ENCODE measurements at places on chromosomes 16 and 17. TPM values are rescaled to one million over a fixed set of nuclear protein-coding genes. Genes with fewer than 3 reads are reported as not detected.

Gene SLC38A8
- 0.08 TPM for total RNA-seq

Gene BCAR1
- total RNA-seq = 10.1 TPM

Gene IL21R
- 0.42 TPM for total RNA-seq

DNA sequence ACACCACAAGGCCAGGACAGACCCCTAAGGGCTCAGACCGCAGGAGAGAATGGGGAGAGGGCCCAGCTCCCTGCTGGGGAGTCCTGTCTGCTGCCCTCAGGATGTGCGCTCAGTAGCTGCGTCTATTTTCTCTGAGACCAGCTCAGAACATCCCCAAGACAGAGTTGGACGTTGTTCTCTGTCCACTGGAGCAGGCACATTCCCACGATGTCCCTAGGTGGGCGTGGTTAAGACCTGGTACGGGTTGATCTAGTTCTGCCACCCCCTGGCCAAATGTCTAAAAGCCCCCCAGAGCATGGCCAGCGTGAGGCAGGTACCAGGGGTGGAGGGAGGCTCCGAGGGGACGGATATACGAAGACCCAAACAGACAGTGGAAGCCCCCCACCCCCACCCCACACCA, 842 bp upstream of the CALB2 start:
- no peak overlapping the region for H3K4me3 ChIP-seq
- no peaks in the 10 kb centered on the region for H3K36me3 ChIP-seq
- peaks cover 3% of the 10 kb centered on the region for H3K4me1 ChIP-seq
- no peak overlapping the region for H3K27ac ChIP-seq
- no peak for DNase-seq
- H3K27me3 ChIP-seq = peaks cover 6% of the 10 kb centered on the region

DNA sequence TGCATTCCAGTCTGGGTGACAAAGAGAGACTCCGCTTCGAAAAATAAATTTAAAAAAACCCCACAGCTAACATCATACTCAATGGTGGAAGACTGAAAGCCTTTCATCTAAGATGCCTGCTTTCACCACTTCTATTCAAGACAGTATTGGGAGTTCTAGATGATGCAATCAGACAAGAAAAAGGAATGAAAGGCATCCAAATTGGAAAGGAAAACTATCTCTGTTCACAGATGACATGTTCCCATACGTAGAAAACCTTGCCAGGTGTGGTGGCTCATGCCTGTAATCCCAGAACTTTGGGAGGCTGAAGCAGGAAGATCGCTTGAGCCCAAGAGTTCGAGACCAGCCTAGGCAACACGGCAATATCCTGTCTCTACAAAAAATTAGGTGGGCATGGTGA, 31.1 kb downstream of the RANBP10 start:
- DNase-seq = no peak
- H3K4me1 ChIP-seq = peaks cover 48% of the 10 kb centered on the region
- H3K27ac ChIP-seq = peak overlapping the region; percentile 82
- H3K36me3 ChIP-seq = no peaks in the 10 kb centered on the region

DNA sequence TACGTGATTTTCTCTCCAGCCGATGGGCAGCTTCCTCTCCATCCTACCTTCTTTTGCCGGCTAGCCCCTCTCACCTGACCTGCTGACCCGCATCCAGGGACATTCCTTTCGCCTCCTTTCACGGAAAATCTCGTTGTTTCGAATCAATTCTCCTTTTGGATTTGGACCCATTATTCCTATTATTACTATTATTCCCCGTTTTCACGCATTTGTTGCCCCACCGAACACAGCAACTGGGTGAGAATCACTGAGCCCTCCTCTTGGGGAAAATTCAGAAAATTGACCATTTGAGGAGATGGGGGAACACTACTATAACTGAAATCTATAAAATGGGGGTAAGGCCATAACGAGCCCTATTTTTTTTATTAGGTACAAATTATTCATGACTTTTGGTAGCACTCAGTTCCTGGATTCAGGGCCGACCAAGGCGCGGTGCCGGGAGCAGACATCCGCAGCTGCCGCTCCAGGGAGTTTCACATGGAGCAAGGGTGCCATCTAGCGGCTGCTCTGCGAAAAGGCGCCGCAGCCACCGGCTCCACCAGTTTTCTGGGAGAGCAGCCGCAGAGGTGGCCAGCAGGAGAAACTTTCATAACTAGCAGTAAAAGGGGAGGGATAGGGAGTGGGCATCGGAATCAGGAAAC, 3.3 kb upstream of the HOXB8 start:
- no peak overlapping the region for H3K4me3 ChIP-seq
- H3K4me1 ChIP-seq = no peaks in the 10 kb centered on the region
- DNase-seq = peak; percentile 90
- H3K36me3 ChIP-seq = no peaks in the 10 kb centered on the region
- H3K27ac ChIP-seq = no peak overlapping the region
- peaks cover 30% of the 10 kb centered on the region for H3K27me3 ChIP-seq

DNA sequence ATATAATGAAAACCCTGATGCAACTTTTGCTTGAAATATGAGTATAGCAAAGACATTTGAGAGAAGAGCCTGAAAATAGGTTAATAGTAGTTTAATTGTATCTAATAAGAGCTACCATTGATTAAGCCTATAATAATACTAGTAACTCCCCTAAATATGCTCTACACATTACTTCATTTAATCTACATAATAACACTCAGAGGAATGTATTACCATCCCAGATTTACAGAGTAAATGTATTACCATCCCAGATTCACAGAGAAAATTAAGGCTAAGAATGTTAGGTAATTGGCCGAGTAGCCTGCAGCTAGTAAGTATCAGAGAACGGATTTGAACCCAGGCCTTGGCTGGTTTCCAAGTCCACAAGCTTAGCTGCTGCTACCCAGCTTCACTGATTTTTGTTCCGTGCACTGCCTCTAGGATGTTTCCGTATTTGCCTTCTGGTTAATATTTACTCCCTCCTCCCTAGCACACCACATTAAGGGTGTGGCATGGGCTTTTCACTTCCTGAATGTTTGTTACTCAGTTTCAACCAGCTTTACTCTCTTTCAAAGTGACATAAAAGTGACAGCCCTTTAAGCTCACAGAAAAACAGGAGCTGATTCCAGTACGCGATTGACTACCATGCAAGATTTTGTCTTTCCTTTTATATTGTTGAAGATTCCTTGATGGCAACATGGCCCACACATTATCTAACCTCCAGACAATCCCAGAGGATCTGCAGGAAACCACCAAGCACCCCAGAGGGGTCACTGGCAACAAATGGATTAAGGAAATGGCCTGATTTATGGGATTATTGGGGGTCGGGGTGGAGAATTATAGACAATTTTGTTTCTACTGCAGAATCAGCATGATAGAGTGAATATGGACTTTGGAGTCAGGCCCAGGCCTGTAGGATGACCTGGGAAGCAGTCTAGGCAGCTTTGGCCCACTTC, 26.7 kb upstream of the TOX3 start:
- no peak for DNase-seq
- H3K4me1 ChIP-seq = peaks cover 7% of the 10 kb centered on the region
- H3K36me3 ChIP-seq = no peaks in the 10 kb centered on the region
- H3K27ac ChIP-seq = peak overlapping the region; percentile 48
- H3K27me3 ChIP-seq = no peaks in the 10 kb centered on the region
